ENCODE measurements at places on chromosomes 5 and 9. TPM values are rescaled to one million over a fixed set of nuclear protein-coding genes. Genes with fewer than 3 reads are reported as not detected.

The SV2C gene
- total RNA-seq = 0.24 TPM

The SPINK6 gene
- total RNA-seq = not detected

The MEGF10 gene
- 0.92 TPM for total RNA-seq

The LIX1 gene
- 0.22 TPM for total RNA-seq

The CDH12 gene
- not detected for total RNA-seq

GRCh38 chr5:76790632-76791290 is 28.1 kb upstream of the F2RL1 start:
- no peak for DNase-seq

- DNase-seq = no peak
These were observed 10.9 kb downstream of the RAPGEF1 start for GRCh38 chr9:131728961-131729360.

GRCh38 chr5:125059255-125060002 is 313.0 kb upstream of the ZNF608 start:
- no peak for DNase-seq

GRCh38 chr9:115373710-115374045 is 255.7 kb upstream of the TNC start:
- no peak for DNase-seq

- DNase-seq = no peak
These were observed 220.3 kb upstream of the GAS1 start for GRCh38 chr9:87167582-87167981.

Measured in left colon (tissue), 2 donors.